ENCODE measurements at places on chromosomes 2 and 18.

DNA sequence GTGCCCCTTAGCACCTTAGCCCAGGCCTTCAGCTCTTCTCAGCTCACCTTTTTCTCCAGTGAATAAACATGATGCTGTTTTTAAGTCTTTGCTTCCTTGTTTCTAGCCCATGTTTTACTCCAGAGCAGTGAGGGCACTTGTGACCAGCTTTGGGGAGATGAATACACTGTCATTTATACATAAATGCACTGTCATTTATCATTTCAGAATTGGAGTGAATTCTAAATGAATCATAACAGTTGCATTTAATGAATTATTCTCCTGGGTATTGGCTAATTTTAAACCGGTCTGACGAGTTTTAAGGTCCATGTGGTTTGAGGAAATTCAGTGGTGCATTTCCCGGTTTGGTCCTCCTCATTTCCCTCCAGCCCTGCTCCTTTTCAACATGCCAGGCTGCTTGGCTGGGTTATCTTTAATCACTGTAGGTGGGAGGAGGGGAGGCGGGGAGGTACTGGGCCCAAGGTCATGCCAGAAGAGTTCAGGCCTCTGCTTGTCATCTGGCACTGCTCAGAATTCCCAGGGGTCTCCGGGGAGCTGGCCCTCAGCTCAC lies 23.9 kb downstream of the PRKCE start:
- no peak for DNase-seq

- no peak for DNase-seq
These were observed 55.8 kb downstream of the SLC8A1 start for GRCh38 chr2:40396124-40396523.

- no peak for DNase-seq
These were observed 166.0 kb upstream of the DSEL start for GRCh38 chr18:67682516-67682915.

- DNase-seq = no peak
These were observed 11.6 kb downstream of the CAPG start for GRCh38 chr2:85398426-85399182.

GRCh38 chr18:79578396-79579260 lies 101.0 kb upstream of the CTDP1 start:
- DNase-seq = no peak

GRCh38 chr2:187003038-187003554 lies 154.1 kb upstream of the ZSWIM2 start:
- no peak for DNase-seq

GRCh38 chr2:85501248-85501647 lies 37.7 kb upstream of the MAT2A start:
- DNase-seq = no peak

- no peak for DNase-seq
These were observed 64.0 kb downstream of the AAK1 start for GRCh38 chr2:69579536-69579935.

- DNase-seq = no peak
These were observed 8.1 kb downstream of the NCK2 start for GRCh38 chr2:105752691-105753358.

DNA sequence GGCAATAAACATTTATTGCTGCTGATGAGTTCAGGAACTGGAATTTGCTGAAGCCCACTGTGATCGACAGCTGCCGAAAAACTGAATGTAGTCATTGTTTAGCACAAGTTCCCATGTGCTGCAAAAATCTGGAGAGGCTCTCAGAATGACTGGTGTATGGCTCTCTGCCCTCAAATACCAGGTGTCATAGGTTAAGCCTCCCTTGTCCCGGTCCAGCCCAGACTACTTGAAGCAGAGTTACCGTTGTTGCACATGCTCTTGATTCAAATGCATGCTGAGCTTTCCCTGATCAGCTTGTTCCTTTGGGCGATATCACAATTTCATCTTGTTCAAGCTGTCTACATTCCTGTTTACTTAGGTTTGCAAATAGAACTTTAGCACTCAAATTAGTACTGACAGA lies 625.2 kb downstream of the CPS1 start:
- DNase-seq = no peak

- DNase-seq = no peak
These were observed 23.0 kb upstream of the NTSR2 start for GRCh38 chr2:11692966-11693521.

GRCh38 chr18:62336618-62337017 lies 11.5 kb downstream of the TNFRSF11A start:
- no peak for DNase-seq

DNA sequence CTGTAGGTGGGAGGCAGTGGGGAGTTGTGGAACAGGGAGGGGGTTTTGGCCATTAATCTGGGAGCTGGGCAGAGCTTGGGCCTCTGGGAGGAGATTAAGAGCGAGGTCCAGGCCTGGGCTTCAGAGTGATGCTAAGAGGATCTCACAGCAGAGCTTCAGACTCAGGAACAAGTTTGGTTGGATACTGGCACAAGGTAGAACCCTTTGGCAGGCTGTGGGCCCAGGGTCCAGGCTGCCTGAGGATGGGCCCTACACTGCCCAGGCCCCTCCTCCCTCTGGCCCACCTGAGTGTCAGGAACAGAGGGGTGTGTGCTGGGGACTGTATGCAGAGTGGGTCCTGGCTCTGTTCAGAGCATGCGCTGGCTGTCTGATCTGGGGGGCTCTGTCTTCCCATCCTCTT lies 334.9 kb downstream of the CYP26B1 start:
- no peak for DNase-seq

DNA sequence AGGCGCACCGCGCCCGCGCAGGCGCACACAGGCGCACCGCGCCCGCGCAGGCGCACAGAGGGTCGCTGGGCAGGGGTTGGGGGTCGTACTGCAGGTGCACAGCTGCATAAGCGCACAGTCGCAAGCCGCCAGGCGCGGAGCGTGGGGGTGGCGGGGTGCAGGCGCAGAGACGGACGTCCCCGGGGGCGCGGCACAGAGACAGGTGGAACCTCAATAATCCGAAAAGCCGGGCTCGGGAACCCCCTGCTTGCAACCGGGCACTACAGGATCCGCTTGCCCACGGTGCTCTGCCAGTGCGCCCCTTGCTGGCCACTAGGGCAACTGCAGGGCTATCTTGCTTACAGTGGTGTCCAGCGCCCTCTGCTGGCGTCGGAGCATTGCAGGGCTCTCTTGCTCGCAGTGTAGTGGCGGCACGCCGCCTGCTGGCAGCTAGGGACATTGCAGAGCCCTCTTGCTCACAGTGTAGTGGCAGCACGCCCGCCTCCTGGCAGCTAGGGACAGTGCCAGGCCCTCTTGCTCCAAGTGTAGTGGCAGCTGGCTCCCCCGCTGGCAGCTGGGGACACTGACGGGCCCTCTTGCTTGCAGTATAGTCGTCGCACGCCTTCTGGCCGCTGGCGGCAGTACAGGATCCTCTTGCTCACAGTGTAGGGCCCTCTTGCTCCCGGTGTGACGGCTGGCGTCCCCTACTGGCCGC lies 34.9 kb downstream of the FAM110C start:
- no peak for DNase-seq

DNA sequence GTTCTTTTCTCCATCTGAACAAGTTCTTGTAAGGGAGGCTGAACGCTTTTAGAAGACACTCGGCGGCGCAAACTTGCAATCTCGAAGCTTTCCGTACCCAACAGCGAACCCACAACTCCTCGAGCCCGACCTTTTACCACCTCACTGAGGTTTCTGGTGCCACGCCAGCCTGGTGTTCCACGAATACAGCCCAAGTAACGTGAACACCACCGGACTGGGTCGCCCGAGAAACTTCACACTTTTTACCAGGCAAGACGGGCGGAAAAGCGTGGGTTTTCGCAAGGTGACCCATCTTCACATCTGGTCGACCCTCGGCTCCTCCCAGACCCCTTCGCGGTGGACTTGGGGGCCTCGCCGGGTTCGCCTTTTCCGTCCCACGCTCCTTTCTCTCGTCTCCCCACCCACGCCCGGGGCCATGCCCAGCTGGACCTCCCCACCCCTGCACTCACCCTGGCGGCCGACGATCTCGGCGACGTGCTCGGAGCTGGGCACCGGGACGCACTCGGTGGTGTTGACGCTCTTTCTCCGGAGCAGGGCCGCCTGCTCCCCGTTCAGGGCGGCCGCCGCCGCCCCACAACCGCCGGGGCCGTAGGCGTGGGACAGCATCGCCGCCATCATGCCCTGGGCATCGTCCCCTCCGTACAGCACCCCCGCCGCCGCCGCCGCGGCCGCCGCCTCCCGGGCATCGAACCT lies 1.2 kb downstream of the MEX3C start:
- DNase-seq = no peak

- no peak for DNase-seq
These were observed 102.4 kb downstream of the DDX1 start for GRCh38 chr2:15693926-15694588.

DNA sequence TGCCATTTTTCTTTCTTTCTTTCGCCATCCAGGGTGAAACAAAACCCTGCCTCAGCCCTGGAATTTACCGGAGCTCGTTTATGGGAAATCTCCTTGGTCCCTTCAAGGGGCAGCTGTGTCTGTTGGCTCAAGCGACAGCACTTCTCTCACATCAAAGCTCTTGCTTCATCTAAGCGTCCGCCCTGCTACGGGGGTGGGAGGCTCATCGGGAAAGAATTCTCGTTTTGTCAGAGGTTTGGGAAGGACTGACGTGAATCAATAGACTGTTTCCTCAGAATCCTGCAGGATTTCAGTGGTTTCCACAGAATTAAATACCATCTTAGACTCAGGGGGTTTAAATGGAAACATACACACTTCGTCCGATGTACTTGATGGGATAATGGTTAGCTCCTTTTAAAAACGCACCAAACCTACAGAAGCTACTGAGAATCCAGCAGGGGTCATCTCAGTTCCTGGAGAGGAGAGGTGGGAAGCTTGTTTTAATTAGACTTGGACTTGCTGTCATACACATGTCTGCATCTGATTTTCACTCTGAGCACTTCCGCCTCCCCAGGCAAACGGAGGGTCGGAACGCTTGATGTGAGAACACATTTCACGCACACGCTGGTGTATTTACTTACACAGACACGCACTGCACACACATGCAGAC lies 91.6 kb downstream of the ASB1 start:
- no peak for DNase-seq

- no peak for DNase-seq
These were observed 575 bp downstream of the TMEM150A start for GRCh38 chr2:85601771-85602475.

GRCh38 chr2:216202626-216203250 lies 93.6 kb downstream of the XRCC5 start:
- no peak for DNase-seq

DNA sequence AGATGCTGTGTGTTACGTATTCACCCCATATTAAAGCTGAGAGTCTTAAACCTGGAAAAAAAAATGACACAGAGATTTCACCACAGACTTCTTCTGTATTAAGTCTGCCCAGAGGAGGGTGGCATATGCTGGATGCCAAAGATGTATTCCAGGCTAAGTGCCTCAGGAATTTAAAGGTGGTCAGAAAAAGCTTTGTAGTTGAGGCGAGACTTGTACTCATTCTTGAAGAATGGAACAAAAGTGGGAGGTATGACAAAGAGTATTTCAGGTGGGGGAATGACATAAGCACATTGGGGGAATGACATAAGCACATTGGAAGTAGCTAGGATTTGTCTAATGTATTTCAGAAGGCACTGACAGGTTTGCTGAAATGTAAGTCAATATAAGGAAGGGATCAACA lies 98.6 kb downstream of the BABAM2 start:
- no peak for DNase-seq

DNA sequence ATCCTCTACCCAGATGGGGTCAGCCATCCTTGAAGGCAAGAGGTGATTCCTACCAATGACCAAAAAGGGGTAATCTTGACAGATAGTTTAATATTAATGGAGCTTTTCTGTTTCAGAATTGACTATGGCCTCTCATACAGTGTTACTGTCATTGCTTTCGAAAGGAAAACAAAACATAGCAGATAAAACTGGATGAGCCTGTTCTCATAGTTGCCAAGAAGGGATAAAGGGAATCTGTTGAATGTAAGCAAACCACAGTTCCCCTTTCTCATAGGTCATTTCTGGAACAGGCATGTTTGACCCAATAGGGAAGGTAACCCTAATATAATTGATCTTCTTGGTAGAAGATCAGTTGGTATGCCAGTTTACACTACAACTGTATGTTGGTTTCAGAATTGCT lies 1.6 kb downstream of the RAB27B start:
- DNase-seq = no peak

DNA sequence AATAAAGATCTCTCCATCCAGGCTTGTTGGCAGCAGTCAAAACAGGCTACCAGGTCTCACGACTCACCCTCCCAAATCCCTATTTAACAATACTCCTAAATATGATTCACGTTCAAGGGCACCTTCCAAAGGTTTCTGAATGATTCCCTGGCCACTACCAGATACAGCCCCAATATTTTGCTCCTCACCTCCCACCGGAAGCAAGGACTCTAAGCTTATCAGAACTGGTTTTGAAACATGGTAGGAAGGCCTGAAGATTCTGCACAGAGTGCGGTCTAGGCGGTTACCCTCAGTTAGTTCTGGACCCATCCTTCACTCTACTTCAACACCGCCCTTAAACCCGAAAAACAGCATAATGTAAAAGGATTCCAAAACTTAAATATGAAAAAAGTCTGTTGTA lies 5.2 kb downstream of the PPP4R1 start:
- no peak for DNase-seq

- DNase-seq = no peak
These were observed 70.0 kb upstream of the NDUFV2 start for GRCh38 chr18:9032519-9032918.

DNA sequence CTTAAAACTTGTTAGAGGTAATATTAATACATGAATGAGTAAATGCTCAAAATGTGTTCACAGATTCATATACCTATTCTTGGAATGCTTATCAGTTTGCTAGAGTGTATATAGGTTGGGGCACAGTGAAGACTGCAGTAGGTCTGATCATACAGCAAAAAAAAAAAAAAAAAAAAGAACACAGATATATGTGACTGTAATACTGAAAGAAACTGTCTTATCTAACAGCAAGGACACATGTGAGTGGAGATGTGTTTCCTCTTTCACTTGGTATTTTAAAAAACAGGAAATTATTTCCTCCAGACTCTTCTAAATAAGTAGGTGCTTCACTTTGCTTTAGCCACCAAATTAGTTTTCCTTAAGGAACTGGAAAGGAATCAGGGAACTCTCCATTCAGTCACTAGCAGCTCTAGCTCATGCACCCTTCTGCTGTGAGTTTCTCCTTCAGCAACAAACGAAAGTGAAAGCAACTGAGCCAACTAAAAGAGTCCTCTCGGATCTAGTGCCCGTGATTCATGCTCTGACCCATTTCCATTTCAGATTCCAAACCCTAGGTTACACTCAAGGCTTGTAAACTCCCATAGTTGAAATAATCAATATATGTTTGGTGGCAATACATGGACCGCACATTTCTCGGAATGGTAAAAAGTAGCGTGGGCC lies 98.5 kb downstream of the DSEL start:
- DNase-seq = no peak

DNA sequence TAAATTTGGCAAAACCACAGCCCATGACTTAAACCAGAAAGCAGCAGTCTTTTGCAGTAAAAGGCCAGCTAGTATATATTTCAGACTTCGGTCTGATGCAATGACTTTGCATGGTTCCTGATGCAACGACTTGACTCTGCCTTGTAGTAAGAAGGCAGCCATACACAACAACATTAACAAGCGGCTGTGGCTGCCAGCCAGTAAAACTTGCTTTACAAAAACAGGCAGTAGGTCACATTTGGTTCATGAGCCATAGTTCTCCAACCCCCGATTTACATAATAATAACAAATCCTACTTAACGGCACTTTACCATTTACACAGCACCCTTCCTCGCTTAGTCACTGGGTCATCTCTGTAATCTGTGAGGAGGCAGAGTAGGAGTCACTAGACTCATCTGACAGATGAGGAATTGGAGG lies 410.3 kb downstream of the LRATD1 start:
- DNase-seq = no peak

Data from cortex of kidney (tissue), 1 donor.